CD4-positive, alpha-beta T cell treated with Interleukin-6 at 100 ng/mL for 8 hours (primary cell): ENCODE measurements at places on chromosomes 4 and X.

GRCh38 chr4:179762840-179763239 is 2320.6 kb upstream of the AGA start:
- DNase-seq = no peak

DNA sequence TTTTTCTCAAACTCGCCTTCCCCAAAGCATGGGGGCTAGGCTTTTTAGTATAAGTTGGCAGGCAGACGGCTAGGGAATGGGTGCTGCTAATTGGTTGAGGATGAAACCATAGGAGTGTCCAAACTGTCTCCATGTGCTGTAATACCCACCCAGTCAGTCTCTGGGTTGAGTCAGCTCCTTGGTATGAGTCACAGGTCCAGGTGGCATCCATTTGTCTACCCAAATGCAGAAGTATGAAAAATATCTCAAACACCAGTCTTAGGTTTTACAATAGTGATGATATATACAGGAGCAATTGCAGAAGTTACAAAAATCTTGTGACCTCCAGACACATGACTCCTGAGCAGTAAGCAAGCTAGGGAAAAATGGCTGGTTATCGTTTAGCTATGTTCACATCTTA is 27.4 kb upstream of the CCSER1 start:
- no peak for DNase-seq

GRCh38 chrX:120306630-120307029 is 4.6 kb downstream of the TMEM255A start:
- DNase-seq = no peak

GRCh38 chr4:181976764-181977163 is 266.4 kb upstream of the TENM3 start:
- no peak for DNase-seq

- no peak for DNase-seq
Observed at GRCh38 chr4:156970501-156971164, 966 bp downstream of the PDGFC start.

GRCh38 chrX:135435139-135435922 is 13.6 kb downstream of the SMIM10L2A start:
- DNase-seq = no peak

- no peak for DNase-seq
Observed at GRCh38 chrX:107755721-107756120, 19.9 kb downstream of the TSC22D3 start.

DNA sequence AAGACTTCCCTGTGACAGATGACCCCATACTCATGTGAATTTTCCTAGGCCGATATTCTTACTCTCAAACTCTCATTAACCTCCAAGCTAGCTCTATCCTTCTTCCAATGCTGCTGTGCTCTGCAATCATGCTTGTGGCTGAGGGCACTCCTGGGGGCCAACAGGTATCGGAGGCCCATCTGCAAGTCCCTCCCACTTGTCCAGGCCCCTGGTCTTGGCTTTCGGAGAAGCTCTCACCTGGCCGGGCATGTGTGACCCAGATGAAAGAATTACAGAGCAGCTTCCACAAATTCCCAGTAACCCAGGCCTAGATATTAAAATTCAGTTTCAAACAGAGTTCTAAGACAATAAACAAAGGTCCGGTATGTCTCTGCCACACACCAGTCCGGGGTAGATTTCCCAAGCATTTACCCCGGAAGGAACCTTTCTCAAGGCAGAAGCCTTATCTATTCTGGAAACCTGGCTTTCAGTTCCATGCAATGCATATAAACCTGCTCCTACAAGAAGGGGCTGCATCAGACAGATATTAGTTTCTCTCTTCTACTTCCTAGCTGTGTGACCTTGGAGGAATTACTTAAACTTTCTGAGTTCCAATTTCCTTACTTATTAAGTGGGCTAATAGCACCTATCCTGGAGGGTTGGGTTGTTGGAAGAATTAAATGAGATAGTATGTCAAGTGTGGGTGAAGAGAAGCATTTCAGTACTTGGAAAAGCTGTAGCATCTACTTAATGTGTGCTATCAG is 270.8 kb downstream of the PTTG2 start:
- DNase-seq = no peak

- DNase-seq = no peak
Observed at GRCh38 chr4:111501946-111502345, 643.3 kb upstream of the FAM241A start.

DNA sequence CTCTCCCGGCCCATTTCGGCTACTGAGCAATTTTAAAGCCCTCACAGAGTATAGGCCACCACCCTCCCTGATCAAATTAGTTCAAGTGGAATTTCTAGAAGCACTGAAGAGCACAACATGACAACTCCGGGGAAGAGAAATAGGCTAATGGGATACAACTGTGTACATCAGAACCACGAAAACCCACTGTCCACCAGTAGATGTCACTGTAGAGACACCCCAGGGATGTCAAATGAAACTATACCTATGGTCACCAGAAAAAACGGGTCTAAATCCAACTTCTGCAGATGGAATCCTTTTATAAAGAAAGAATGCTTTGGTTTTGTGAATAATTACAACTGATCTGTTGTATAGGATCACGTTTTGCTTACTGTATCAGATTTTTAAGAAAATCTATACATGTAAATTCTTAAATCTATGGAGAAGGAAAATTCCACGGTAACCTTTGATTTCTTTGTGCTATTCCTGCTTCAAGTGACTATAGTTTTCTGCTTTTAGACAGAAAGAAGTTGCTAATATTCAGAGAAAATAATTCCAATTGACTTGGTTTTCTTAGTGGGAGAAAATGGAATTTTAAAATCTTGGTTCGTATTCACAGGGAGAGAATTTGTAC is 29.5 kb upstream of the MAP3K15 start:
- DNase-seq = peak; percentile 19

DNA sequence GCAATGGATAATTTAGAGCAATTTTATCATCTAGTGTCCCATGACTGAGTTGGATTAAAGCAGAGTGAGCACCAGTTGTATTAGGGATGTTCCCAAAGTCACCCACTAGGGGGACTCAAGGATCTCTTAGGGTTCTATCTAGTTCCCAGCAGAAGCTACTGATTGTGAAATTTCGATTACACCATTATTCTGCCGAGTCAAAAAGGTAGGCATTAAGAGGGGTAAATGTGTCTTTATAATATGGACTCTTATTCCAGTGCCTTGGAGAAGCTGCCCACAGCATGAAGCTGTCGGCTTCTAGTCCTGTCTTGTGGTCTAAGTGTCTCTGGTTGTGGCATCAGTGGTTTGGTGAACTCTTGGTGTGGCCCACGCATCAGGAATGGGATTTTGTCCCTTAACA is 53.3 kb downstream of the RGS12 start:
- peak; percentile 56 for DNase-seq

- no peak for DNase-seq
Observed at GRCh38 chr4:52431869-52432268, 227.2 kb downstream of the USP46 start.

DNA sequence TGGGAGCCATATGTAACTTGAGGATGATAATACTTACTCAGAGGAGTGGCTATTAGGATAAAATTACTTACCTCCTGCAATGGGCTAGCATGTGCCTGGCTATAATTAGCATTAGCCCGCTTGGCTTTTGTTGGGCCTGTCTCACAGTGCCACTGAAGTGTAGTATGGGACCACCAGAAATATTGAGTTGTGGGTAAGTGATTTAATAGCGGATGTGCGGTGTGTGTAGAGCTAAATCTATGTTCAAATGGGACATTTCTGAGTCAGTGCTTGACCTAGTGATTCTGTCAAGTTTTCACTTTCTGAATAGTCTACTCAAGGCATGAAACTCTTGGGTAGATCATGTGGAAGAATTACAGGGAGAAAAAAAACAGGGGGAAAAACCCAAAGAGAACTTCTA is 3.5 kb upstream of the CLNK start:
- DNase-seq = no peak

- DNase-seq = no peak
Observed at GRCh38 chr4:56217343-56217890, 169.9 kb downstream of the AASDH start.

DNA sequence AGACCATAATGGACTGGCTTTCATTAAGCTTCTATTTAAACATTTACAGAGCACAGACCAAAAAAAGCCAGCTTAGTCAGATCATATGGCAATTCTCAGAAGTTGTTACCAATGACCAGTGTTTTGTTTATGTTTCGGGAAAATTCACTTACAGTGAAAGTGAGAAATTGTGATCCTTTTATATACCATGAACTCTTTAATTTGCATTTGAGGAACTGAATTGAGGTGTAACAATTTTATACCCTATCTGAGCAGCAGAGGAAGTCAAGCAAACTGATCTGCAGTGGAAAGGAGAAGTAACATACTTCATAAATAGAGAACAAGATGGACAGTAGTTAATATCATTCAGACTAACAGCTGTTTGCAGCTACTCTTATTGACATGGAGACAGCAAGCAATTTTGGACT is 97.1 kb downstream of the TMA16 start:
- DNase-seq = no peak

GRCh38 chrX:86946569-86946968 is 571.0 kb upstream of the KLHL4 start:
- no peak for DNase-seq

DNA sequence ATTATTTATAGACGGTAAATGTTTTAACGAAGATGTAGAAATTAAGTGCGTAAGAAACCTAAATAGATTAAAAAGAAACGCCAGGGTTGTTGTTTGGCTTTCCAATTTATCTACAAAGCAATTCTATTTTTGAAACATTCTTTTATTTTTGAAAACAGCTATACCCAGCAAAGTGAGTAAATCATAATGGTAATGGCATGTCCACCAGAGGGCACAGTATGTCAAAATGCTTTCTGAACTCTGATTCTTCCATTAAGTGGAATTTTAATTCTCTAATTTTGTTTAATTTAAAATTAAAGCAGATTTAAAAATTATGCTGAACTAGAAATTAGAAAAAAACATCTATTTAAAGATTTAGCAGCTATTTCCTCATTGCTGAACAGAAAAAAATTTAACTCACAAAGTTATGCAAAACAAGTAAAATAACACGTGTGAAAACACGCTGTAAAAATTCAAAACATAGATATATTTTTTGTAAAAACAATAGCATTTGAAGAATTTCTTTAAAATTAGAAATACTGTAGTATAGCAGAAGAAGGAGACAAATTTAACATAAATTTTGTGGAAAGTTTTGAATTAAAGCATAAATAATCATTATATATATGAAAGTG is 26.5 kb downstream of the RASSF6 start:
- DNase-seq = no peak

GRCh38 chr4:157994863-157995262 is 178.0 kb downstream of the GASK1B start:
- DNase-seq = no peak

DNA sequence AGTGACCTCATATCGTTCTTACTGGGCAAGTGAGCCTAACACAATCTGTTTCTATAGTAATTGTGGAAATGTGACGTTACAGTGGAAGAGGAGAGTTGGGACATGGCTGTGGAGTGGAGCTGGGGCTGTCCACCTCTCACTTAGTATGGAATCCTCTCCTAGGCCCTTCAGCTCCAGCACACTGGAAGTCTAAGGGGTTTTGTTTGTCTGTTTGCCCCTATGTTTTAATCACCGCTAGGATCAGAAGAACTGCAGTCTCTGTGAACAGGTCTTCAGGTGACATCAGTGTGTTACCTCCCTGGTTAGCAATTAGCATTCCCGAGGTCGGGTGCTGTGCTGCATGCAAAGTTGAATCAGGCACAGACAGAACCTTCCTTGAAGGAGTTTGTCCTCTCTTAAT is 49.3 kb upstream of the CLDN34 start:
- DNase-seq = no peak

DNA sequence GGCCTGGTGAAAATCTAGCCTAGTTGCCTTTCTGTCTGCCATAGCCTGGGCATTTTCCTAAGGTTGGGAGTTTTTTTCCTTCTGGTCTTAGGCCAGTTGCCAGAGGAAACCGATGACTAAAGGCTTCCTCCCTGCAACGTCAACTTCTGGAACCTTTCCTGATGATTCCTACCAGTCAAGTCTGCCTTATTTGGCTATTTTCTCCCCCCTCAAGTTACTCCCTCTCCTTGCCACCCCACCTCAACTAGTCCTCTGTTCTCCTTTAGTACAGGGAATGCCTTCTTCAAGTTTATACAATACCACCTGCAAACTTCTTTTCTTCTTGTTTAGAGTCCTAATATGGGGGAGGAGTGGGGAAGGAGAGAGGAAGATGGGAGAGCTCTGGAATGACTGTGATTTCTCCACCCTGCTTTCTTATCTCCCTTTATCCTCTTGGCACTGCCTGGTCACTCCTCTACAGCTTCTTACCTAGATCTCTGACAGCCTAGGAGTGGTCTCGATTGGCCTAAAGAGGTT is 10.6 kb downstream of the MSN start:
- no peak for DNase-seq

DNA sequence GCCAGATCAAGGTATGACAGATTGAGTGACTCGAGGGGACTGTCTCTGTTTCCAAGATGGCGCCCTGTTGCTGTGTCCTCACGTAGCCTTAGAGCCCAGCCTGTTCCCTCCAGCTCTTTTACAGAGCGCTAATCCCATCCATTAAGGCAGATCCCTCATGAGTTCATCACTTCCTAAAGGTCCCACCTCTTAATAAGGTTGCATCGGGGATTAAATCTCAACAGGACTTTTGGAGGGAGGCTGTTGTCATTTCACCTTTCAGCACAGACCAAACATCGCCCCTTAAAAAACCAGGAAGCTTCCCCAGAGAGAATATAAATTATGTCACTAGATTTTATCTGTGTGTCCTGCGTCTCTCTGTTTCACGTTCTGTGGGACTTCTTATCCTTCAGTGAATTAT is 32.6 kb upstream of the DHRSX start:
- no peak for DNase-seq

- DNase-seq = no peak
Observed at GRCh38 chr4:15164571-15164970, 162.3 kb downstream of the CPEB2 start.

DNA sequence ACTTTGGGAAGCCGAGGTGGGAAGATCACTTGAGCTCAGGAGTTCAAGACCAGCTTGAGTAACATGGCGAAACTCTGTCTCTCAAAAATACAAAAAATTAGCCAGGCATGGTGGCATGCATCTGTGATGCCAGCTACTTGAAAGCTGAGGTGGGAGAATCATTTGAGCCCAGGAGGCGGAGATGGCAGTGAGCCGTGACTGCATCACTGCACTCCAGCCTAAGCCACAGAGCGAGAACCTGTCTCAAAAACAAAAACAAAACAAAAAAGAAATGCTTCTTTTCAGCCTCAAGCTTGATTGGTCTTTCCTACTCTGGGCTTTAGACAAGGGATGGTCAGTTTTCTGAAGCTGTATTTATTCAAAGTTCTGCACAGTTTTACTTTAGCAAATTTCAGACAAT is 15.8 kb upstream of the DHRSX start:
- DNase-seq = no peak

DNA sequence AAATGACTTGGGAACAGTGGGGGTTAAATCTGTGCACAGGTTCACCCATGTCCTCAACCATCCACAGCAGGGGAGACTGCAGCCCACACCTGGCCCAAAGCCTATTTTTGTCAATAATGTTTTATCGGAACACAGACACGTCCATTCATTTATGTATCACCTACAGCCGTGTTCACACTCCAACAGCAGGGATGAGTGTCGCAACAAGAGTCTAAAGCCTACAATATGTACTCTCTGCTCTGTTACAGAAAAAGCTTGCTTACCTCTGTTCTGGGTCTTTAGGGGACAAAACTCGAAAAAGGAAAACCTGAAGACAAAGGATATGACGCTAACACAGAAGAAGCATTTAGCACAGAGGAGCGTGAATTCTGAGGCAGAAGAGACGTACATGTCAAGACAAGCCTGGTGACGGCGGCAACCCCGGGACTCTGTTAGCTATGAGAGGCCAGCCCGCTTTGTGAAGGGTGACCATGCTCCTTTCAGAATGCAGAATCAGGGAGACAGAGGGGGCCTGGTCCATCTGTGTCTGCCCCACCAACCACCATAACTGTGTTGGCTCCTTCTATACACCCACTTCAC is 45.5 kb downstream of the AFAP1 start:
- DNase-seq = no peak

GRCh38 chrX:130287071-130287770 is 18.5 kb upstream of the ZNF280C start:
- DNase-seq = no peak
